ENCODE measurements at places on chromosomes 4 and X.

DNA sequence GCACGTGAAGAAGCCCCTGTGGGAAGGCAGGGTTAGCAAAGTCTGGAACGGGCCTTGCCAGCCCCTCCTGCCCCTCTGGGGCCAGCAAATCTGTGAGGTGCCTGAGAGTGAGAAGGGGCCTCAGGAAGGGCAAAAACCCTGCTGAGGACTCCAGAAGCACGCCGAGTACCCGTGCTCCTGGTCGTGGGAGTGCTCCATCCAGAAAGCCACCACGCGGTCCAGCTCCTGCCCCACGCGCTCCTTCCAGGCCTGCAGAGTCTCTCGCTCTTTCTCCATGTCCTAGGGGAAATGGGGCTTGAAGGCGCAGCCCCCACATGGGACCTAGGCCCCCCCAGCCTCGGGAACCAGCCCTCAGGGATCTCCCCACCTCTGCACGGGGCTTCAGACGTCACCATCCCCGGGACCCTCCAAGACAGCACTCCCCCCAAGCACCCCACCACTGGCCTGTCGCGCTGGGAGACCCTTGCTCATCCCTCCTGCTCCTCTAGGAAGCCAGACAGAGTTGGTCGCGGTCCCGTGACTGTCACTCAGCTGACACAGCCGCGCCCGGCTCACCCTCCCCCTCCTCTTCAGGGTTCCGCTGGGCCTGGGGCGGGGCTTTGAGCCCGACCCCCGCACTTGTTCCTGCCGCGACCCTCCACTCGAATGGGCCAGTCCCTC, at the start of gene RENBP:
Gene RENBP (minus strand): TSS at position 504 of the 660 bp plus-strand sequence. CDS start 33 bp downstream, at position 471.
- peak; percentile 51 for DNase-seq

DNA sequence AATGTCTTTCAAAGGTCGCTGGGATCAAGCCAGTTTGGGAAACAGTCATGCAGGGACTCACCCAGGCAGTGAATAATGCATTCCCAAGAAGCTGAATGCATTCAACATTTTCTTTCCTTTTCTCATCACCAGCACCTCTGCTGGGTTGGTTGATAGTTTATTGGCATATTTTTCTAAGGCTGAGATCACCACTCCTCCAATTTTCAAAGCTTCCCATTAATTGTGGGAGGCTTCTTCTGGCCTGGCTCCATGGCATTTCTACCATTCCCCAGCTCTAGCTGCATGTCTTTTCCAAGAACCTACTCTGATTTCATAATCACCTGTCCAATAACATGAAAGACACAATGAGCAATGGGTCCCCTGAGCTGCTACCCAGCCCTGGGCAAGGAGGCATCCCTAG, 35.8 kb downstream of the CHRDL1 start:
- no peak for DNase-seq

- DNase-seq: no peak
Observed at GRCh38 chr4:70630162-70630561, 1.6 kb downstream of the ENAM start.

DNA sequence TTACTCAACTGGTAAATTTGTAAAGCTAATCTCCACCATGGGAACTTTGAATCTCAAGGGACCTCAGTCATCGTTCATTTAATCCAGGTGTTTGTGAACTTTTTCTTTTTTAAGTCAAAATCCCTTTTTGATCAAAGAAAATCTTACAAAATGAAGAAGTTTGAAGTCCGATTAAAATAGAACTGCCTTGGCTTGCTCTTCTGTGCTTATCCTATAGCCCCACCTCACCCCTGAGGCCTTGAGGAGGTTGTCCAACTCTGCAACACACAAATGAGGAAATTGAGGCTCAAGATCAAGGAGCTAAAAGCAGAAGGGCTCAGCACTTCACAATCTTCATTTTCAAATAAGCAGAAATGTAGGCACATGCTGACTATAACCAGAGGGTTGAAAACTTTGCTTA, 240.3 kb upstream of the SFRP2 start:
- no peak for DNase-seq

GRCh38 chr4:157221895-157222770, 1.6 kb downstream of the GRIA2 start:
- no peak for DNase-seq

- peak; percentile 33 for DNase-seq
Observed at GRCh38 chr4:102500352-102500695, 835 bp upstream of the NFKB1 start.

DNA sequence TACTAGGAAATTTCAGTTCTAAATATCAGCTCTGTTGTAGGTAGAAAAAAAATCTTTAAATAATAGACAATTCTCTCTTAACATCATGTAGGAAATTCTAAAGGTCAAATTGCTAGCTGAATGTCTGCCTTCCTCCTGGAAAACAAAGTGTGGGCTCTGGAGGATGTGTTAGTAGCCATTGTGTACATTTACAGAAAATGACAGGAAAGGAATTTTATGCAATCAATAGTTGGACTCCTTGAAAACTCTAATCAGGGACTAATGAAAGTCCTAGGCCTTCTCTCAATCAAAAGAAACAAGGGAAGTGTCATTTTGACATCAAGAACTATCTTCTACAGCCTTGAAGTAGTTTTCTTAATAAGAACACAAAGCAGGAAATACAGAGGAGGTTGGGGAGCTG, 174.6 kb downstream of the ANKRD50 start:
- DNase-seq: no peak

DNA sequence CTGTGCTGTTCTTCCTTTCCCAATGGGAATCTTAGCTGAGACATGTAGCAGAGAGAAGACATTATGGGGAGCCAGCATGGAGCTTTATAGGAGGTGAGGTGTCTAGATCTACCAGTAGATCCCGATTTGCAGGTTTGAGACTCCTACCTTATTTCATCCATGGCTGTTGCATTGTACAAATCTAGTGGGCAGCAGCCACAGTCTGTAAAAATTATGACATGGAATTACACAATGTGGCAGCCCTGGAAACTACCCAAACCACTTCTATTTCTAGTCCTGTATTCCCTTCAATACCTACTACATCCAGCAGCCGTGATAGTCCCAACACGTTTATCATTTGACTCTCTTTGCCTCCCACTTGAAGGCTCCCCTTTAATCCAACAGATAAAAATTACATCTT, 8.1 kb downstream of the ATP7A start:
- no peak for DNase-seq

DNA sequence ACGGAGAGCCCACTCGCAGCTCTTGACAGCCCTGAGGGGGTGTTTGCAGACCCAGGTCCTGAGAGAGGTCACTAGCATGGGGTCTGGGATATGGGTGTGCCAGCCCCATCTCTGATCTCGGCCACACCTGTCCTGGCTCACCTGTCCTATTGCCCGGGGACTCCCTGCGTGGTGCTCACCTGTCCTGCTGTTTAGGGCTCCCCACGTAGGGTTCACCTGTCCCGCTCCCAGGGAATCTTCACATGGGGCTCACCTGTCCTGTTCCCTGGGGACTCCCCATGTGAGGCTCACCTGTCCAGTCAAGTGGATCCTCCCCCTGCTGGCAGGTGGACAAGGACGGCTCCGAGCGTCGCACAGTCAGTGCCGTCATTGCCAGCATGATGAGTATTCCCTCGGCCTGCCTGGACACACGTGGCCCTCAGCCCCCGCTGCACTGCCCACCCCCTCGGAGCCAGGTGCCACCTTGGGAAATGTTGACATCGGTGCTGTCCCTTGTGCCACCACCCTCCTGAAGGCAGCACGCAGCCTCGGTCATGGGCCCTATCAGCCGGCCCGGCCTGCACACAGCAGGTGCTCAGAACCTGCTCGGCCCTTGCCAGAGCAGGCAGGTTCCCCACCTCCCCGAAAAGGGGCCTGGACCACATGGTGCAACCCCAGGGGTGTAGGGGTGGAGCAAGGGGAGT, 6.3 kb downstream of the SLC49A3 start:
- DNase-seq: no peak

DNA sequence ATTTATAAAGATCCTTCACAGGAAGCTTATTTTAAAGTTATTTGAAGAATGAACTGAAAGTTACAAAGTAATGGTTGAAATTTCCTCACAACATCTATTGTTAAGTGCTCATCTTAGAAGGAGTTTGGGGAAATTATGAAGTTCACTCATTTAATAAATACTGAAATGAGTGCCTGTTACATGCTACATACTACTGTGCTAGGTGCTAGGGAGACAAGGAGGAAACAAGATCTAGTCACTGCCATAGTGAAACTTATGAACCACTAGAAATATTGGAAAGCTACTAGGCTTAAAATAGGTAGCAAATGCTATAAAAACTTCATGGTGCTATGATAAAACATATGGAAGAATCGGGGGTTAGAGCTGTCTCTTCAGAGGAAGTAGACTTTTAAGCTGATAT, 97.1 kb downstream of the JADE1 start:
- DNase-seq: no peak
